ENCODE measurements at places on chromosomes 12 and 14.

DNA sequence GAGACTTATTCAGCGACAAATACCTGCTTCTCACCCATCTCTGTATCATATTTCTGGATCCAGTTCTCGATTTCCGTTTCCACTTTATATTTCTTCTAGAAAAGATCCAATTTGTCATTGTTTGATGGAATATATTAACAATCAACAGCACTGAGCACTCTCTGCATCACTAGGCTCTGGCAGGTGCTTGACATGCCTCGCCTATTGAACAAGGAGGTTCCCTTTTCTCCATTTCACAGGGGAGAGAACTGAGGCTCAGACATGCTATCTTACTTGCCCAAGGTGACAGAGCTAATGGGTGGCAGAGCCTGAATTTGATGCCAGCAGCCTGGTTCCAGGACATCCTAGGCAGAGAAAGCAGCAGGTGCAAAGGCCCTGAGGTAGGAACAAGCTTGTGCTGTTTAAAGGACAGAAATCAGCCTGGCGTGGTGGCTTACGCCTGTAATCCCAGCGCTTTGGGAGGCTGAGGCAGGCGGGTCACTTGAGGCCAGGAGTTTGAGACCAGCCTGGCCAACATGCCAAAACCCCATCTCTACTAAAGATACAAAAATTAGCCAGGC, 12.1 kb downstream of the RITA1 start:
- DNase-seq, result no peak

DNA sequence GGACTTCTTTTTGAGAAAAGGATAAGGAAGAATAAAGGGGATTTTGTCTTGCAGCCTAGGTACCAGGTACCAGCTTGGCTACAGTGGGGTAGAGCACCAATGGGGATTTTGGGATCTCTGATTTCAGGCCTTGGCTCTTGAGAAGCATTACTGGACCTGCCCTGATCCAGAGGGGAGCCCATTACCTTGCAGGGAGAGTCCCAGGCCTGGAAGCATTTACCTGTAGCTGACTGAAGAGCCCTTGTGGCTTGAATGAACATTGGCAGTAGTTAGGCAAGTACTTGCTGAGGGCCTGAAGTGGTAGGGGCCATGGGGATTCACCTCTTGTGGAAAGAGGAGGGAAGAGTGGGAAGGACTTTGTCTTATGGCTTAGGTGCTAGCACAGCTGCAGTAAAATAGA, 308.2 kb upstream of the FBXO33 start:
- no peak for DNase-seq

DNA sequence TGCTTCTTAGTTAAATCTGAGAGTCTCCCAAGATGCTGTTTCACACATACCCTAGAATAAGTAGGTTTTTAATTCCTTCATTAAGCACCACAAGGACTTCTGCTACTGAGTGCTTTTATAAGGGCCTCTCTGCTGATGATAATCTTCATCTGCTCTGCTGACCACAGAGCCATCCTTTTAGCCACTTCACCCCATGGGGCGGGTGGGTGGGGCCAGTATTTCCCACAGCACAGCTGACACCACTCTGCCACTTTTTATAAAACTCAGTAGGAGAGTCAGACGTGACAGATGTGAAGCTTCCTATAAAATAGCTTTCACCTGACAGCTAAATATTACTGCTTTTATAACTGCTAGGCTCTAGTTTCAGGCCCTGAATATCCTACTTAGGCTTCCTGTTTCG, 20.3 kb downstream of the FCF1 start:
- no peak for DNase-seq

DNA sequence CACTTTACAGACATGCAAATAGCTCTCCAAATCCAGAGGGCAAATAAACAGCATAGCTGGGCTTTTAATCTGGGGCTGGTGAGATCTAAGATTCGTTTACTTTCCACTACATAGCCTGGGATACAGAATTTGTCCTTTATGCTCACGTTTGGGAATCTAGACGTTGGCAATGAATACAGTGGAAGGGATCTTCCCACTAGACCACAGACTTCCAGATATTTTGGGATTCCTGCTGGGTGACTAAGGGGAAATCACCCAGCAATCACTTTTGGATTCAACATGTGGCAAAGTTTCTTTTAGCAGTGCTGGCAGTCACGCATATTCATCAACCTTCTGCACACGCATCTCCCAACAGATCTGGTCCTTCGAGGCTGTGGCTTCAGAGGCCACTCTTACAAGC, 23.5 kb downstream of the APPL2 start:
- DNase-seq, result no peak

GRCh38 chr12:112146123-112146522, 20.8 kb downstream of the TRAFD1 start:
- no peak for DNase-seq

- no peak for DNase-seq
Measured at GRCh38 chr14:61193476-61193875, 87.7 kb downstream of the TMEM30B start.

DNA sequence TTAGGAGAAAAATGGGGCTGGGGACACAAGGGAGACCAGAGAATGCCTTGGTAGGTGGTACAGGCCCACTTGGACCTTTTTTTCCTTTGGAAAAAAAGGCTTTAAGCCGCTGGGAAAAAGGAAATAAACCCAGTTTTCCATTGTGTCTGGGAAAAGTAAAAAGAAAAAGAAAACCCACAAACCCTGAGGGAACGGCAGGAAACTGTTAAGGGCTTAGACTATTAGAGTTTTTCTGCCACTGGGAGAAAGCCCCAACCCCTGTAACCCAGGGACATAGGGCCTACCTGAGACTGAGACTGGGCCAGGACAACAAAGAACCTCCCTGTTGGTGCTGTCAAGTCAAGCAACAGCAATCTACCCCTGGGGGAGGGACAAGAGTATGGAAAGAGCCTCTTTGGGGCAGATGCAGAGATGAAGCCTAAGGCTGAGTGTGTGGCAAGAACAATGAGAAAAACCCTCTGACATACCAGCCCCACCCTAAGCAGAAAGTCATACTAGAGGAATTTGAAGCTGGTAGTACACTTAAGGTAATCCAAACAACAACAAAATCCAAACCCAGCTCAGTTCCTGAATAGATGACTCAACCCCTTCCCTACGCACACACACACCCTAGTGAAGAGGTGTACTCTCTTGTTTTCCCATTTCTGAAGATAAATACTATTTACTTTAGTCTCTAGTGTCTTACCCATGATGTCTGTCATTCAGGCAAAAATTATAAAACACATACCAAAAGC, 22.8 kb downstream of the ATF1 start:
- no peak for DNase-seq

- no peak for DNase-seq
Measured at GRCh38 chr14:65941091-65941490, 528.6 kb downstream of the FUT8 start.

- no peak for DNase-seq
Measured at GRCh38 chr14:86022031-86022629, 492.2 kb downstream of the FLRT2 start.

- DNase-seq, result no peak
Measured at GRCh38 chr12:126144603-126145002, 1079.4 kb downstream of the AACS start.

GRCh38 chr14:94346841-94347240, 23.7 kb upstream of the SERPINA6 start:
- no peak for DNase-seq

- no peak for DNase-seq
Measured at GRCh38 chr12:119842380-119842779, 34.7 kb downstream of the CIT start.

- no peak for DNase-seq
Measured at GRCh38 chr12:111238075-111238734, 130.7 kb downstream of the PHETA1 start.

DNA sequence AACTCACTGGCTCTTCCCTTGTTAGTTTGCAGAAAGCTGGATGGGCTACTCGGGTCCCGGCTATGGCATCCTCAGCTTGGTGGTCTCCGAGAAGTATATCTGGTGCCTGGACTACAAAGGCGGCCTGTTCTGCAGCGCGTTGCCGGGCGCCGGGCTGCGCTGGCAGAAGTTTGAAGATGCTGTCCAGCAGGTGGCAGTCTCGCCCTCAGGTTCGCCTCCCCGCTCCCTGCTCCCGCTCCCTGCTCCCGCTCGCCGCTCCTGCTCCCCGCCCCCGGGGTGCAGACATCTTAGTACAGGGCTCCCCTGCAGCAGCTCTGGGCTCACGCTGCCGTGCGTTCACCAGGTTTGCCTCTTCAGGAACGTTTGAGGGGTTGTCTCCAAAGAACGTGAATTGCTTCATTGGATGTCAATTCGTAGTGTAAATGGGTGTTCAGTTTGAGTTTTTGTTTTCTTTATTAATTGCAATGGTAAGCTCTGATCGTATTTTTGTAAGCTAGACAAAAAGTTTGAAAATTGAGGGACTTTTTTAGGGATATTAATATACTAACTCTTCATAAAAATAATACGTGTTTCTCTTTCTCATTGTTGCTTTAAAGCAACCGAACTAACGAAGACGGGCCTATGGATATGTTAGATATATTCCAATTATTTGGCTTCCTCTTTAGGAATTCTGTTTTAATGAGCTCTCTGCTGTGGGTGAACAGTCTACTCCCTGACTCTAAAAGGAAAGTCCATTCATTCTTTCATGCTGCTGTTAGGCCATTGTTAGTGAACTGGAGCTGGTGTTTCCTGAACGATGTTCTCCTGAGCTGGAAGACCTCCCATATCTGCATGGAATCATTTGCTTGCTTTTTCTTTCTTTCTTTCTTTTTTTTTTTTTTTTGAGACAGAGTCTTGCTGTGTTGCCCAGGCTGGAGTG, 71.3 kb downstream of the ANKRD9 start:
- peak; percentile 84 for DNase-seq

GRCh38 chr14:74739293-74740030, 23.7 kb upstream of the YLPM1 start:
- no peak for DNase-seq

DNA sequence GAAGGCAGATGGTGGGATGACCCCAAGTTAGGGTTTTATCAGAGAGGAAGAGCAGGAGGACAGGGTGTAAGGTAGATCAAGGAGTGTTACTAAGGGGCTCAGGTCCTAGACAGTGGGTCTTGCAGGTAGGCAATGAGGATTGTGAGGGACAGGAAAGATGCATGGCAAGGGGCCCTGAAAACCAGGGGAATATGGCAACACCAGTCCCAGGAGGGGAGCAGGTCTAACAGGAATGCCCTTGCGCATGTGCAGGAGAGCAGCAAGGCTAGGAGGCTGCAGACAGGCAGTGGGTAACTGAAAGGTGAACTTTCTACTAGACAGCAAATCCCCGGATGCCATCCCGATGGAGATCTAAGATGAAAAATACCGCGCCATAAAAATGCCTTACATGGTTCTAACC, 211.3 kb downstream of the ALG10 start:
- peak; percentile 46 for DNase-seq

- DNase-seq, result no peak
Measured at GRCh38 chr12:73659802-73660201, 877.8 kb upstream of the ATXN7L3B start.

GRCh38 chr14:95462491-95462890, 54.0 kb downstream of the SYNE3 start:
- no peak for DNase-seq

DNA sequence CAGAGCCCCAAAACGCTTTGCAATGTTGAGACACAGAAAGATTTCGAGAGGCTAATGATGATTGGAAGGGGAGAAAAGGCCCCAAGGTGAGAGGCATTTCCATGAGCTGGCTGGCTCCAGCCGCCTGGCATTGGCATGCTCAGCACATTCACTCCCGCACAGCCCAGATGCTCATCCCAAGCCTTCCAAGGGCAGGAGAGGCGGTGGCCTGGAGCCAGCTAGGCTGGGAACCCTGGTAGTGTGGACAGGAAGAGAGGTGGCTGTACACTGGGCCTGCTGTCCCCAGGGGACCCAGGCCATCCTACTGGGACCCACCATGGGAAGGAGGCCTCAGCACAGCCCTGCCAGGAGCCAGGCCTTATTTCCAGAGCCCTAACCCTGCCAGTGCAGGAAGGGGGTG, 72.2 kb downstream of the SPTB start:
- no peak for DNase-seq

DNA sequence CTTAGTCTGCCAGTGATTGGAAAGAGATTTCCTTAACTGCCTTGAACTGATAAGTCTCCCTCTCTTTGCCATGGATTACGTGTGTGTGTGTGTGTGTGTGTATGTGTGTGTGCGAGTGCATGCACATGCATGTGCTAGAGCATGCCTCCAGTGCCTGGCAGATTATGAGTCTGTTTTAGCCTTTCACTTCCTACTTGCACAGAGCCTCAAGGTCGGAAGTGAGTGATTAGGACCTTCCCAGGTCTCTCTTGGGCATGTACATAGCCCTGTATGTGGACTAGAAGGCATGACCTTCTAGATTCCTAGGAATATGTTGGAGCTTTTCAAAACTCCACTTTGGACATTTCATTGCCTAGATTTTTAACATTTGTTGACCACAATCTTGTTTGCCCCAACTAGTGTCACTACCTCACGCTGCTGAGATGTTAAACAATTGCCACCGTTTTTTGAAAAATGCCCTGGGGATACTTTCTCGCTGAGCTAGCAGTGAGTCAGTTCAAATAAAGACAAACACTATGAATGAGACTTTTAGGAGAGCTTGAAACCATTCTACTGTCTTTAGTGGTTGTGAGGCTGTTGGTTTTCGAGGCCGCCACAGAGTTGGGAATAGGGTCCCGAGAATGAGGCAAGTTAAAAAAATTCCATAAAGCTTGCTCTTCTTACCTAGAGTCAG, 28.2 kb downstream of the KIAA0586 start:
- no peak for DNase-seq

- DNase-seq, result peak; percentile 72
Measured at GRCh38 chr12:53324113-53324778, 2.8 kb upstream of the AAAS start.

DNA sequence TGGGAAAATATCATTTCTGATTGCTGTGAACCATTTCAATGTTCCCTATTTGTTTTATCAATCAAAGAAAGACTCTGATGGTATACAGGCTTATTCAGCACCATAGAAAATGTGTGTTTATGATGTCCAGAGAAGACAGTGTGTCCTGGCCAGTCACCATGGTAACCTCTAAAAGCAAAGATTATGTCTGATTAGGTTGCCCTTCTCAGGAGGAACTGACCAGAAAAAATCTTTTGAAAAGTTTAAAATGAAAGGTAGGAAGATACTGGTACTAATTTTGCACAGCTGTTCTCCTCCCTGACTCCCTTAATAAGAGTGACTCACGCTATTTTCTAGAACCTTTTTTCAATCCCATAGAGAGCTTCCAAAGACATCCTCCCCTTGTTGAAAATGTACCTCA, 391.8 kb upstream of the DCN start:
- no peak for DNase-seq

GRCh38 chr12:93979189-93979588, 169.2 kb upstream of the PLXNC1 start:
- no peak for DNase-seq

GRCh38 chr12:48958049-48958388, 732 bp upstream of the ARF3 start:
- DNase-seq, result no peak

- DNase-seq, result no peak
Measured at GRCh38 chr14:104505085-104506074, 74.2 kb upstream of the C14orf180 start.

Data from coronary artery (tissue), 2 donors.